ENCODE measurements at places on chromosomes 3 and 15.

GRCh38 chr3:120420360-120420759 is 30.4 kb downstream of the FSTL1 start:
- DNase-seq = no peak

GRCh38 chr3:8441969-8442559 is 59.6 kb upstream of the LMCD1 start:
- peak; percentile 77 for DNase-seq

DNA sequence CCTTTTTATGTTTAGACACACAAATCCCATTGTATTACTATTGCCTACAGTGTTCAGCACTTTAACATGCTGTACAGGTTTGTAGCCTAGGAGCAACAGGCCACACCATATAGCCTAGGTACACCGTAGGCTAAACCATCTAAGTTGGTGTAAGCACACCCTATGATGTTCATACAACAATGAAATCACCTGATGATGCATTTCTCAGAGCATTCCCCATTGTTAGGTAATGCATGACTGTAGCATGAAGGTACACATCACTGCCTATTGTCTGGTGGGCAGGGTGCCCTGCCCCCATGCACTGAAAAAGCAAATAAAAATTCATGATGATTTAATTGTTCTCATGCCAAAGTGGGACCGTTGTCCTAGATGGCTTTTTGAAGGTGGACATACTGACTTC is 183.6 kb downstream of the AGBL1 start:
- DNase-seq = no peak

DNA sequence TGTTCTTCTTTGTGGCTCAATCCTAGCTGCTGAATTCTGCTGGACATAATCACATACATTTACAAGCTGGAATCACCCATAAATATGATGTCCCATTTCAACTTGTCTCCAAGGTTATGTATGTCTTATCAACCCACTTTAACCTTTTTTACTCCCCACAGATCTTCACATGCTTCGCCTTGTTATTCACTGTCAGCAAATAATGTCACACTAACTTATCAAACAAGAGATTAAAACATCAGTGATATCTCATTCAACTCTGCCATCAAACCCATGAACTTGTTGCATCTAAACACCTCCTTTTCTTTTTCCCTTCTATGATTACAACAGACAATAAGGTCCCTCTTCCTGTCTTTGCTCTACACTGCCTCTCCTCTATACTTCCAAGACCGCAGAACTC is 240.7 kb downstream of the TBC1D5 start:
- DNase-seq = no peak
